ENCODE measurements at places on chromosomes 3 and 15. TPM values are rescaled to one million over a fixed set of nuclear protein-coding genes. Genes with fewer than 3 reads are reported as not detected.

Gene SLC2A2
- total RNA-seq = not detected

Gene COL7A1
- 9.8 TPM for total RNA-seq

Gene TM6SF1
- total RNA-seq = 0.85 TPM

Gene GABRB3
- total RNA-seq = 0.28 TPM

Gene LYZL4
- 0.19 TPM for total RNA-seq

Gene MCTP2
- 0.58 TPM for total RNA-seq

Gene CDCP1
- total RNA-seq = 37.5 TPM

Gene RPL15
- total RNA-seq = 3,366 TPM

Measured in regular cardiac myocyte (primary cell).